ENCODE measurements at places on chromosomes 16 and 17.
A peak's percentile ranks its signal among the peaks of the same experiment; 100 is the strongest.

DNA sequence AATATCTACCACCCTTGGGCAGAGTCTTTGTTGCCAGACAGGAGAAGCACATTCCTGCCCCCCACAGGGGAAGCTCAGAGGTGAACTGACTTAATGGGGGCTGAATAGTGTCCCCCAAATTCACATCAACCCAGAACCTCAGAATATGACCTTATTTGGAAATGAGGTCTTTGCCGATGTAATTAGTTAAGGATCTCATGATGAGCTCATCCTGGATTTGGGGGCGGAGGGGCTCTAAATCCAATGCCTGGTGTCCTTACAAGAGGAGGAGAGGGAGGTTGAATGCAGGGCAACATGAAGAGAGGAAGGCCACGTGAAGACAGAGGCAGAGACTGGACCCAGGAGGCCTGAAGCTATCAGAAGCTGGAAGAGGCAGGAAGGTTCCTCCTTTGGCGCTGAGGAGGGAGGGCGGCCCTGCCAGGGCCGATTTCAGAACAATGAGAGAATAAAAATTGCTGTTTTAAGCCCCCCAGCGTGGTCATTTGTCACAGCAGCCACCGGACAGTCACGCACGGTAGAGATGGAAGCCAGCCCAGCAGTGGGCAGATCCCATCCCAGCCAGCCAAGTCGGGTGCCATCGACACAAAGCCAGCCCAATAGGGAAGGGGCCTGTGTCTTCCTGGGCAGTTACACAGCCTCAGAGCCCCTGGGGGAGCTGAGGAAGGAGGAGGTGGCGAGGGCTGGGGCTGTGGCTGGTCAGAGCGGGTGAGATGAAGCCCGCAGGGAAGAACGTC, 21.3 kb downstream of the C16orf74 start:
- DNase-seq, result no peak

DNA sequence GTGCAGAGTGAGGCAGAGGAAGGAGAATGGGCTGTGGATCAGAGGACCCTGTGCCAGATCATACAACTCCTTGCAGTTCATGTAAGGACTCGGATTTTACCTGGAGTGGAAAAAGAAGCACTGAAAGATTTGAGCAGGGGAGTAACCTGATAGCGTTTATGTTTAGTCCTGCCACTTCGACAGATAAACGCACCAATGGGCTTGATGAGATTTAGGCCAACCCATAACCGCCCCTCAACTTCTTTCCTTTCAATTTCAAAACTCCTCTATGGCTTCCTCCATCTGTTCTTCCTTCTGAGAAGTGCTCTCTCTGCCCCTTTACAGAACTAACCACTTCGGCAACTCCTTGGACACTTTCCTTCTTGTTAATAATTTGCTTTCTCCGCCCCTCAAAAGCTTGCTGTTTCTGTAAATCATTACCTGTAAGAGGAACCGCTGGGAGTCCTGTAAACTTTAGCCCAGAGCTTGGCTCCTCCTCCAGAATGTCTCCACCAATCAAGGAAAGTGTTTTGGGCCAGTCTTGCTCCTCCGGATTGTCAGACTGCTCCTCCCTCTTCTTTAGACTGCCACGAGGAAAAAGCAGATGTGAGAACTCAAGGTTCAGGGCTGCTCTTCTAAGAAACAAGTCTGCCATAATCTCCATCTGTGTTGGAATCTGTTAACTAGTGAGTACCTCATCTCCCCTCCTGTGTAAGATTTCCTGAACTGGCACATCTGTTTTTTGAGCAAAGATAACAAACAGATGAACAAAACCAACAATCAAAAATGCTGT, at the start of gene ACSM3:
TSS of gene ACSM3 (plus strand) at position 554 of the 772 bp plus-strand sequence. CDS start 6,021 bp downstream, outside the sequence.
- DNase-seq, result peak; percentile 5

- no peak for DNase-seq
These were observed 772 bp downstream of the PRSS53 start for GRCh38 chr16:31087971-31088370.

DNA sequence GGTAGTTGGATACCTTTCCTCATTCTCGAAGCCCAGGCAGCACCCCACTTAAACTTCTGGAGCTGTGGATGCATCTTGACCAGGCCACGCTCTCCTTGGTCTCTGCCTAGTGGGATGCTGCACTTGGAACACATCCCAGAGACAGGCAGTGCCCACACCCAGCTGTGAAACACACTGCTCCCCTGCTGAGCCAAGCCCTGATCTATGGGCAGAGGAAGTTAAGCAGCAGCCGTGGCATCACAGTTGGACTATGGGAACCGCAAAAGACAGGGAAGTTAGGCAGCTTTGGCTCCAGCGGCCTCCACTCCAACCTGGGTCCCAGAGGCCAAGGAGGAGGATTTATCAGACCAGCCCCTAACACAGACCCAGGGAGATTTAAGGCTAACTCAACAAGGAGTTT, 284.8 kb upstream of the CCL2 start:
- DNase-seq, result no peak

DNA sequence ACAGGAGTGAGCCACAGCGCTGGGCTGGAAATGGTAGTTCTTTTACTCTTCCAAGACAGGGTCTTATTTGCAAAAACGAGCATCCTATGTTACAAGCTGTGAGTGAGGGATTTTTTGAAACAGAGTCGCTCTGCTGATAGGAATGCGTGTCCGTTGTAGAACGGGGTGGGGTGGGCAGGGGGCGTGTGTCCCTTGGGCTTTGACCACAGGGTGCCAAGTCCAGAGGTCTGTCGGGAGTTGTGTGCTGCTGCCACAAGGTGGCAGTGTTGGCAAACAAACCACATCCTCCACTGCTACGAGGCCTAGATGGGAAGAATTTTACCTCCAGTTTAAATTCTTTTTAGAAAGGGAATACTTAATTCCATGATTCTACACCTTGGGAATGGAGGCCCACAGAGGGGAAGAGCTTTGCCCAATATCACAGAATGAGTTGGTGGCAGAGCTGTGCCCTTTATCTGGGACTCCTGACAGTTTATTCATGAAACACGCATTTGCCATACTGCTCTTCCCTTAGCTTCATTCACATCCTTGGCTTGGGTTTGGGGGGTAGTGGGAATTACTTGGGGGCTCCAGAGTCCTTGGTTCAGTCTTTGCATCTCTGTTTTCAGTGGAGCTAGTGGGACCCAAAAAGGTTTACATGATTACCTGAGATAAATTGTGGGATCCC, 30.6 kb upstream of the ETV4 start:
- DNase-seq, result peak; percentile 89
